ENCODE measurements at places on chromosomes 3 and 15.
A peak's percentile ranks its signal among the peaks of the same experiment; 100 is the strongest.

- no peak for DNase-seq
Measured at GRCh38 chr15:48559285-48559684, 86.2 kb downstream of the FBN1 start.

DNA sequence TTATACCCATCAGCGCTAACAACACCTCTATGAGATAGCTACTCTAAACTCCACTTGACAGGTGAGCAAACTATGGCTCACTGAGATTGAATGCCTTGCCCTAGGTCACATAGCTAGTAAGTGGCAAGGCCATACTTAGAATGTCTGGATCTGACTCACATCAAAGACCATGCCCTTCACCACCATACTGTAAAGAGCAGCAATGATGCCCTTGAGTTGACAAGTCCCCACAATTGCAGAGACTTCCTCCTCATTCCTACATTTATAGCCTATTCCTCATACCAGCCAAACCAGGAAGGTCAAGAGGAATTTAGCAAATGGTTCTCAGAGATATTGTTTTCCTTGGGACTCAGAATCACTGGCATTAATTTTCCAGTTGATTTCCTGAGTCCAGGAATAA is 157.8 kb upstream of the SNTN start:
- no peak for DNase-seq

DNA sequence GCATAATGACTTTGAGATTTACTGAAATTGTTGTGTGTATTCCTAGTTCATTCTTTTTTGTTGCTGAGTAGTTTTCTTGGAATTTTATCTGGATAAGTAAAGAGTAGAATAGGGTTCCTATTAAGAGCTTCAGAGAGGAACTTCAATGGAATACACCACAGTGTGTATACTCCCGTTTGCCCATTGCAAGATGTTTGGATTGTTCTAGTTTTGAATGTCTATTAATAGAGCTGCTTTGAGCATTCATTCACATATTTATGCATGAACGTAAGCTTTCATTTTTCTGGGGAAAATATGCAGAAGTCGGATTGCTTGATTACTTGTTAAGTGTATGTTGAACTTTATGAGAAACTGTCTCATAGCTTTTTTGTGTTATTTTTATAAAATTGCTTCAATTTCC is 580.5 kb downstream of the OTOL1 start:
- no peak for DNase-seq

DNA sequence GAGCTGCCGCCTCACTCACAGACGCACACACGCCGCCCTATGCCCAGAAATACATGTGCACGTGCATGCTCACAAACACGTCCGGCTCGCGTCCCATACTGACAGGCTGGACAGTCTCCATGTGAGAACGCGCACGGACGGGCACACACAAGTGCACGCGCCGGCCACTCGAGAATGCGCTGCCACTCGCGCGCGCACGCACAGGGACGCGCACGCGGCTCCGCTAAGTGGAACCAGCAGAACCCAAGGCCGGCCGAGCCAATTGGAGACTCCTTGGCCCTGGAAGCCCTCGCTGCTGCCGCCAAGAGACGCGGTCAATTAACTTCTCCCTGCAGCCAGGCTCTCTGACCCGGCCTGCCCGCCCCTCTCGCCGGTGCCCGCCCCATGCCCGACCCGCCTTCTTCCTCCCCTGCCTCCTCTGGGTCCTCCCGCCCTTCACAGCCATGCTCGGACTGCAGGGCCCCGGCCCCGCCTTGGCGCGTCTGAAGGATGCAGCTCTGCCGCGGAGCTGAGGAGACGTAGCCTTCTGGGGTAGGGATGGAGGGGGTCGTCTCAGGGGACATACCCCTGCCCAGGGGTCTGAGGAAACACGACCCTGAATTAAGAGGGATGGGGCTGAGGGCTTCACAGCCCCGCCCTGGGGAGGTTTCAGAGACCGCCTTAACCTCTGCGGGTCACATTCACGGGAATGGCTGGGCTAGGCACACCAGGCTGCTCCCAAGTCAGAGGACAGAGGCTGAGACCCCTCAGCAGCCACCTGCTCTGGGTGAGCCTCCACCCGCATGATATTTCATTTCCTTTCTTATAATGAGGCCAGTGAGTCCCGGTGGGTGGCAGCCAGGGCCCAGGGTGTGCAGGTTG is 15.0 kb downstream of the PTH1R start:
- peak; percentile 12 for DNase-seq

GRCh38 chr3:11455956-11456355 is 183.8 kb downstream of the ATG7 start:
- DNase-seq: no peak

GRCh38 chr3:58041826-58042324 is 33.7 kb downstream of the FLNB start:
- peak; percentile 13 for DNase-seq

GRCh38 chr15:74123131-74123429 is 7.3 kb upstream of the ISLR2 start:
- no peak for DNase-seq

GRCh38 chr15:52787123-52787503 is 3.0 kb downstream of the ONECUT1 start:
- DNase-seq: no peak

DNA sequence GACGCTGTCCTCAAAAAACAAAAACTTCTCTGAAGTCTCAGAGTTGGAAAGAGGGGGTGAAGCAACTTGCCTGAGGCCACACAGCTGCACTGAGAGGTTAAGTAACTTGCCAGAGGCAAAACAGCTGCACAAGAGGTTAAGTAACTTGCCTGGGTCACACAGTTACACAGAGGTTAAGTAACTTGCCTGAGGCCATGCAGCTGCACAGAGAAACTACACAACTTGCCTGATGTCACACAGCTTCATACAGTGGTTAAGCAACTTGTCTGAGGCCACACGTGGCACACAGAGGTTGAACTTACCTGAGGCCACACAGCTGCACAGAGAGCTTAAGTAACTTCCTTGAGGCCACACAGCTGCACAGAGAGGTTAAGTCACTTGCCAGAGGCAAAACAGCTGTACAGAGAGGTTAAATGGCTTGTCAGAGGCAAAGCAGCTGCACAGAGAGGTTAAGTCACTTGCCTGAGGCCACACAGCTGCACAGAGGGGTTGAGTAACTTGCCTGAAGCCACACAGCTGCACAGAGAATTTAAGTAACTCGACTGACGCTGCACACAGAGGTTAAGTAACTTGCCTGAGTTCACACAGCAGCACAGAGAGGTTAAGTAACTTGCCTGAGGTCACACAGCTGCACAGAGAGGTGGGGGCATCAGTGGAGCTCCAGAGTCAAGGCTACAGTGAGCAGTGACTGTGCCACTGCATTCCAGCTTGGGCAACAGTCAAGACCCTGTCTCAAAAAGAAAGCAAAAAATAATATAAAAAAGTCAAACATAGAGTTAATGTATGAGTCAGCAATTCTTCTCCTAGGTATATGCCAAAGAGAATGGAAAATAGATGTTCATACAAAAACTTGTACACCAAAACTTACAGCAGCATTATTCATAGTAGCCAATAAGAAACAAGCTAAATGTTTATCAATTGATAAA is 12.0 kb upstream of the ACAD9 start:
- peak; percentile 37 for DNase-seq

- no peak for DNase-seq
Measured at GRCh38 chr3:41224120-41224806, 25.0 kb downstream of the CTNNB1 start.

- DNase-seq: no peak
Measured at GRCh38 chr15:67998599-67999133, 55.4 kb upstream of the PIAS1 start.

DNA sequence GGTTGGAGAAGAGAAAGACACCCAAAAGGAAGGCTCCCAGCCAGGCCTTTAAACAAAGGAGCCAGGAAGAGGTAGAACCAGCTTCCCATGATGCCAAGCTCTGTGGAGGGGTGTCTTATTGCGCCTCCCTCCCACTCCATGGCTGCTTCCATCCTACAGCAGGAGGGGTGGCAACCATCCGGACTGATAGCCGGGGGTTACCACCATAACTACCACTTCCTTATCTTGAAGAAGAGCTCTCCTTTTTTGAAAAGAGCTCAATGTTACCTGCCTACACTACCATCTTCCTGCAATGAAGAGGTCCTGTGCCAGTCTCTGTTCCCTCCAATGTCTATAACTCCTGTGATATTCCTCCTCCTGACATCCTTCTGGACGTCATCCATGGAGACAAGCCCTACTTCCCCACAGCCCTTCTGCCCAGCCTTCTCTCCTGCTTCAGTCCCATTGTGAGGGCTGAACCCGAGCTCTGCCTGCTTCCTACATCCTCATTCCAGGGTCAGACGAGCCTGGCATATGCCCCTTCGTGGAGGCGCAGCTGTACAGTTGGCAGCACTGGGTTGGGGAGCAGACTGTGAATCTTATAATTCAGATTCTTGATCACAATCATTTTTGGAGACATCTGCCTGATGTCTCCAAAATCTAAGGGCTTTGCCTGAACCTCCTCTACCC is 8.5 kb downstream of the CCDC9B start:
- DNase-seq: no peak

DNA sequence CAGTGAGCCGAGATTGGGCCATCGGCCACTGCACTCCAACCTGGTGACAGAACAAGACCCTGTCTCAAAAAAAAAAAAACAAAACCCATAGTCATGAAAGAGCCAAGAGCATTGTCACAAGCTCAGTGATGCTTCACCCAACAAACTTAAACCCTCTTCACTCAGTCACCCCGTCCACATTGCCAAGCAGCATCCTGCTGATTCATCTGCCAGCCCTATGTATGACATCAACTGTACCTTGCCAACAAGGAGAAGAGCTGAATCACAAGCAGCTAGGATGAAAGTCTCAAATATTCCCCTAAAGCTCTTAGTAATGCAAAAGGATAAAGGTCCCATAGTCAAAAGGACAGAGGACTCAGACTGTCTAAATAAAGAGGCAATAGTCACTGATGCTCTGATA is 90.0 kb downstream of the ANO10 start:
- peak; percentile 53 for DNase-seq

GRCh38 chr3:173676094-173676493 is 278.6 kb downstream of the NLGN1 start:
- no peak for DNase-seq
